ENCODE measurements at places on chromosomes 13 and 19. TPM values are rescaled to one million over a fixed set of nuclear protein-coding genes. Genes with fewer than 3 reads are reported as not detected.

- no peak for DNase-seq
Observed at GRCh38 chr13:21846605-21847004, 175.7 kb downstream of the FGF9 start.

- DNase-seq: no peak
Observed at GRCh38 chr13:37143911-37144310, 38.4 kb upstream of the CSNK1A1L start.

- peak; percentile 68 for DNase-seq
Observed at GRCh38 chr19:1066748-1067340, at the start of gene ARHGAP45. Gene ARHGAP45, plus strand, starts transcription at chr19:1067167. Its CDS starts 239 bp downstream, at chr19:1067406.

LILRA2 gene
- total RNA-seq: 2.0 TPM

DNA sequence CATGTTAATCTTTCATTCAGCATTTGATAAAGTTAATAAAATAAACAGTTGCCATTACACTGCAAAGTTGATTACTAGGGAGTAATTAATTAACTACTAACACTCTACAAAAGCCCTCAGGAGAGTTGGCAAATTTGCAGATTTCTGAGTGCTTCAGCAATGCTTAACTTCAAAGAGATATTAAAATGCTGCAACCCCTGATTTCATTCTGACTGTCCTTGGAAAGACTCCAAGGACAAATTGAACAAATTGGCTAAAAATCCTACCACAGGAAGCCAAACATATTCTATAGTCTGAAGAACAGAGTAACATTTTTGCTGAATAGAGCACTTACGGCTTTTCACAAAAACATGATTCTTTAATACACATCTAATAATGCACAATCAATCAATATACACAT lies 1543.0 kb downstream of the SLITRK5 start:
- DNase-seq: no peak

- DNase-seq: no peak
Observed at GRCh38 chr19:50361290-50362029, 4.0 kb downstream of the NAPSA start.

All from left ventricle myocardium superior (tissue), 1 donor.